T-helper 2 cell (primary cell): ENCODE measurements at places on chromosomes 11 and 22.

- peak; percentile 25 for DNase-seq
These were observed 29.0 kb upstream of the NAP1L4 start for GRCh38 chr11:3021125-3021524.

- no peak for DNase-seq
These were observed 7.8 kb upstream of the ZC3H12C start for GRCh38 chr11:110085255-110085838.

DNA sequence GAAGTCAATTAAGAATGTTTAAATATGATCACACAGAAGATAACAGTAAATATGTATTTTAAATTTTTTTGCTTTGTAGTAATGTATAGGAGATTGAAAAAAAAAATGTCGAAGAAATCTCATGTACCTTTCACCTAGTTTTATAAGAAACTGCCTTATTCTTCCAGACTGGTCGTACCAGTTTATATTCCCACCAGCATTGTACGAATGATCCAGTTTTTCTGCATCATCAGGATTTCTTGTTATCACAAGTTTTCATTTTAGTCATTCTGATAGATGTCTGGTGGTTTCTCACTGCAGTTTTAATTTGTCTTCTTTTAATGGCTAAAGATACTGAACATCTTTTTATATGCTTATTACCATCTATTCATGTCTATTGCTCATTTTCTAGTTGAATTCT, 101.8 kb upstream of the CTSC start:
- DNase-seq: no peak

DNA sequence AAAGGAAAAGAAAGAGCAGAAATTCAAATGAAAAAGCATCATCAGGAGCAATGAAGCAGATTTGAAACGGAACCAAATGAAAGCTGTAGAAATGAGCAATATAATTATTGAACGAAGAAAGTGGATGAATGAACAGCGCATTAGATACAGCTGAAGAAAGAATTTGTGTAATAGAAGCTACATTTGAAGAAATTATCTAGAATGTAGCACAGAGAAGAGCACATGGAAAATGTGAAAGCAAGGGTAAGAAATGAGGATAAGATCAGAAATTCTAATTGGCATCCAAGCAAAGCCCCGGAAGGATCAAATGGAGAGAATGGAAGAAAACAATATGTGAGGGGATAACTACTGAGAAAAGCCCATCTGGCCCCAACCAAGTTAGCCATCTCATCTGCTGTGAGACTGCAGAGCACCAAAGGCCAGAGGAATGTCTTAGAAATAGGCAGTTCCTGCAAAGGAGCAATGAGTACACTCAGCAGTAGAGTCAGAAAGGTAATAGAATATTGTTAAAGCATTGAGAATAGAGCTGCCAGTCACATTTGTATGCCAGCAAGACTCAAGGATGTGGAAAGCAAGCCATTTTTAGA, 51.9 kb downstream of the MED15 start:
- no peak for DNase-seq

GRCh38 chr11:78460471-78460870, 42.9 kb upstream of the GAB2 start:
- DNase-seq: no peak

GRCh38 chr11:34495724-34496377, 17.7 kb downstream of the ELF5 start:
- DNase-seq: no peak

GRCh38 chr11:86990031-86990430, 34.8 kb upstream of the FZD4 start:
- DNase-seq: no peak

GRCh38 chr11:86287468-86287796, 14.6 kb upstream of the HIKESHI start:
- DNase-seq: no peak

DNA sequence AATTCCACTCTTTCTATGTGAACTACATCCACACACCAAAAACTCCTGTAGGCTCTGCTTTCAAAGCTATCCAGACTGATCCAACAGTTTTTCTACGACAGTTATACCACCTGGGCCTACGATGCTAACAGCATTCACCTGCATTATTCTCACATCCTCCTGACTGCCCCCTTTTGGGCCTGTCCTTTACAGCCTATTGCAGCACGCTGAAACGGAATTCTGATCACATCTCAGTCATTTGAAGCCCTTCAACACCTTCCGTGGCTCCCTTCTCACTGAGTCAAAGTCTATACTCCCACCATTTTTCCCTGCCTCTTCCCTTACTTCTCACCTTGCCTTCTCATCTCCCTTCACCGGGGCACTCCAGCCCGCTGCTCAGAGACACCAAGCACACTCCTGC, 791.3 kb upstream of the KIRREL3 start:
- DNase-seq: no peak

- DNase-seq: peak; percentile 67
These were observed 8.7 kb downstream of the PTH start for GRCh38 chr11:13486926-13487660.

DNA sequence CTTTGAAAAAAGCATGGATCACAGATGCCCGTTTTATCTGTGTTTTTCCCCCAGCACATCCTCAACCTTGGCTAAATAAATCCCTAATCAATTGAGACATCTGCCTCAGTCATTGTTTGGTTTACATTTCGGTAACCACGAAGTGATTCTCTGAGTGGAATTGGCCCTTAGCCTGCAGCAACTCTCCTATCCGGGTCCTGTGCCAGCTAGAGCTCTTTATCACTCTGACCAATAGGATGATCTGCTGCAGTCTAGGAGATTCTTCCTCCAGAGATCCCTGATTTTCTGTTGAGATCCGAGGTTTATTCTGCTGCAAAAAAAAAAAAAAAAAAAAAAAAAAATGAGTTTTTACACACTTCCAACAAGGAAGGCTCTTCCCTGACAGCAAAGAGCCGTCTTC, 137.3 kb downstream of the KCNA4 start:
- no peak for DNase-seq

- no peak for DNase-seq
These were observed 665 bp downstream of the USP28 start for GRCh38 chr11:113874581-113875233.

- no peak for DNase-seq
These were observed 110.4 kb upstream of the PARVA start for GRCh38 chr11:12266943-12267342.

DNA sequence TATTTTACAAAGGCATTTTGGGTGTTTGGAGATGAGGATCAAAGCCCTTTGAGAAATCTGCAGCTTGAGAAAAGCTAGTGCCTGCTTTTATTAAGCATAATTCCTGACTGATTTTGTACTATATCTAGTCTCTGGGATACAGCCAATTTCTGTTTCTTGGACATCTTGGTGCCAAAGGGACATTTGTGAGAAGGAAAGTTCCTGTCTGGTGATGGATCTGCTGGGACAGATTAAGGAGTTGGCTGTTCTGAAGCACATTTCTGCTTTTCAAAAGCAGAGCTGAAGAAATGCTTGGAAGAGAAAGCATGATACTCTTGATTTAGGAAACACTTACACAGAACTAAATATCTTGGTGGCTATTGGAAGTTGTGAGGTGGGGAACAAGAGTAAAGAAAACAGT, 254.6 kb upstream of the CCDC90B start:
- DNase-seq: no peak

GRCh38 chr22:44680481-44680894, 21.5 kb upstream of the PRR5 start:
- DNase-seq: no peak

GRCh38 chr11:67262731-67263675, 3.3 kb upstream of the GRK2 start:
- no peak for DNase-seq

- DNase-seq: no peak
These were observed 173.4 kb upstream of the BDNF start for GRCh38 chr11:27873664-27874063.

GRCh38 chr22:17581631-17582030, 18.3 kb downstream of the SLC25A18 start:
- DNase-seq: no peak

GRCh38 chr11:76236092-76236999, 30.0 kb upstream of the WNT11 start:
- no peak for DNase-seq

DNA sequence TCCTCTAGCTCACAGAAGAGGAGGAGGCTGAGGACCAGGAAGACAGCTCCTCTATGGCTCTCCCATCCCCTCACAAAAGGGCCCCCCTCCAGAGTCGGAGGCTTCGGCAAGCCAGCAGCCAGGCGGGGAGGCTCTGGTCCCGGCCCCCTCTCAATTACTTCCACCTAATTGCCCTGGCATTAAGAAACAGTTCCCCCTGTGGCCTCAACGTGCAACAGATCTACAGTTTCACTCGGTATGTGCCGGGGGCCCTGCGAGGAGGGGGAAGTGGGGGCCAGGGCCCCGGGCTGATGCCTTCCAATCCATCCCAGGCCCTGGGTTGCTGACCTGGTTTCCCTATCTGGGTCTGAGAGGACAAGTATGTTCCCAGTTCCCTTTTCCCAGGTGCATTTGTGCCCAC, 7.9 kb downstream of the FOXR1 start:
- DNase-seq: no peak

- DNase-seq: no peak
These were observed 123.4 kb downstream of the COMMD9 start for GRCh38 chr11:36165621-36166397.

DNA sequence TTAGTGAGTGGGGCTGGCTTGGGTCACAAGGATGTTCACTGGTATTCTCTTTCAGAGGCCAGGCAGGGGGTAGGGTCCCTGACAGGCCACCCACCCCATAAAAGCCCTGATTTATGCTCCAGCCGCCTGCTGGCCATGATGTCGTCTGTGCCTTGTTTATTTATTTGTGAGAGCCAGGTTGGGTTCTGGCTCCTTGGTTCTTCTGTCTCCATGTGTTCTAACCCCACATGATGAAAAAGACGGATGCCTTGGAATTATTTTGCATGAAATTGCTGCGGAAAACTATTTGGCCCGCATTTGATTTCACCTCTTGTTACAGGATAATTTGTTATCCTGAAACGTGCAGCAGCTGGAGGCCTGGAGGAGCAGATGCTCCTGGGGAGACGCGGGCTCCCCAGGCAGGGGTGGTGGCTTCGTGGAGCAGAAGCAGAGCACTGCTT, 46.3 kb upstream of the WNT11 start:
- DNase-seq: no peak

GRCh38 chr11:43504316-43504950, 145.7 kb downstream of the TTC17 start:
- no peak for DNase-seq

DNA sequence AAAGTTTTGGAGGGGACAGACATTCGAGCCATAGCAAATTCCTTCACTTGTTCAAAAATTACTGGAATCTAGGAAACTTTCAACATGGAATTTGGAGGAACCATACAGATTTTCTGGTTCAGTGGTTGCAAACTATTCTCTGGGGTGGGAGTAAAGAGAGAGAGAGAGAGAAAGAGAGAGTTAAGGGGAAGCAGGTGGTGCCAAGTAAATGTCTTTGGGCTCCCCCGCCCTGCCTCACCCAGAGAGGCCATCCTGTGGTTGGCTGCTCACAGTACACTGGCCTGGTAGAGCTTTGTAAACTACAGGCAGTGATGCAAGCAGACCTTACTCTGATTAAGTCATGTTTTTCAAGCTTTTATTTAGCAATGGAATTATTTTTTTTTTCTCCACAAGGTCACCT, 82.6 kb downstream of the ADAMTS15 start:
- DNase-seq: no peak

DNA sequence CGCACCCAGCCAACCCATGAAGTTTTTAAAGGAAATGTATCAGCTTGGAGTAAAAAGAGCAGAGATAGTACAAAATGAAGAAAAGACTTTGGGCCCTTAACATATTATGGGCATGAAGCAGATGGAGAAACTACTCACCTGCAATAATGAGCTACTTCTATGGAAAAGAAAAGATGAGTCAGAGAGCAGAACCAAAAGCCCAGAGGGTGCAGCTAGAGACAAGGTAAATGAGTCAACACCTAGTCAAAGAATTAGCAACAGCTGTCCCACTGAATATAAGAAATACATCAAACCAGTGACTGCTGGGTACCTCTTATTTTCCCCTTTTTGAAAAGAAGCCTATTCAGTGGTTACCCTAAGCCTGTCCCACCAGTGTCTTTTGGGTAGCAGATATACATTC, 61.8 kb downstream of the RPL27A start:
- DNase-seq: peak; percentile 15

GRCh38 chr11:20035701-20036601, 124.3 kb downstream of the DBX1 start:
- DNase-seq: no peak

DNA sequence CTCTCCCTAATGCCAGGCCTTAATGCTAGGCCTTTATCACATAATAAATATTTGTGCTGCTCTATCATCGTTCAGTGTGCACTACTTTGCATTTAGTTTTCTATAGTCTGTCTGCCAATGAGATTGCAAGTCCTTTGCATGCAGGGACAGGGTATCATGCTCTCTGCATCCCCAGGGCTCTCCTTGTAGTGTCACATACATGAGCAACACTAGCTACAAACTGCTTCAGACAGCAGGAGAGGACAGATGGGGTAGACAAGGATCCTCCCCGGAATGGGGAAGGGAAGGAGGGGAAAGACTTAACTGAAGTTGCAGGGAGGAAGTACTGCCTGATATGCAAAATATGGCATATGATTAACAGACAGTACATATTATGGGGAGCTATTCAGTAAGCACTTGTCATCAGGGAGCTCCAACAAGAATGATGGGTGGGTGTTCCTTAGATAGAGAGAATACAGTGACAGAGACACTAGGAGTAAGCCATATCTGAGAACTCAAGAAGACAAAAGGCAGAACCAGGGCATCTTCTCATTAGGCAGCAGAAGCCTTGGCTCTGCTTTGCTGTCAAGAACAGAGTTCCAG, 42.8 kb downstream of the ZNF202 start:
- no peak for DNase-seq

GRCh38 chr11:46895821-46896220, 22.5 kb downstream of the LRP4 start:
- DNase-seq: no peak

DNA sequence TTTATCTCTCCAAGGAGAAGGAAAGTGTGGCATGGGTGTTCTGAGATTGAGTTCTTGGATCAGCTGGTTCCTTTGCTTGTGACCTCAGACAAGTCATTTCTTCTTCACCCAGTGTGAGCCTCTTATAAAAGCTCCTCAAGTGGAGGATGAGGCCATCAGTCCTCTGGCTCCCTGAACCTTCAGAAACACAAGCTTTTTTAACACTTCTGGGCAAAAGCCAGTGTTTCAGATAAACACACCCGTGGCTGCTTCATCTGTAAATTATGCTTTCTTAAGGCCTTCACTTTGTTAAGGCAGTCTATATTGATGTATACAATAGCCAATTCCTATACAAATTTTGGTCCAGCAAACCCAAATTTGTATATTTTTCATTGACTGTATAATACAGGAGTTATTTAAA, 179.9 kb downstream of the DBX1 start:
- DNase-seq: no peak
